Stimulated activated CD8-positive, alpha-beta memory T cell treated with anti-CD3 and anti-CD28 coated beads, Interleukin-7, amount 100 ng/mL, for 1 hour (primary cell): ENCODE measurements at places on chromosomes 1 and 21.

DNA sequence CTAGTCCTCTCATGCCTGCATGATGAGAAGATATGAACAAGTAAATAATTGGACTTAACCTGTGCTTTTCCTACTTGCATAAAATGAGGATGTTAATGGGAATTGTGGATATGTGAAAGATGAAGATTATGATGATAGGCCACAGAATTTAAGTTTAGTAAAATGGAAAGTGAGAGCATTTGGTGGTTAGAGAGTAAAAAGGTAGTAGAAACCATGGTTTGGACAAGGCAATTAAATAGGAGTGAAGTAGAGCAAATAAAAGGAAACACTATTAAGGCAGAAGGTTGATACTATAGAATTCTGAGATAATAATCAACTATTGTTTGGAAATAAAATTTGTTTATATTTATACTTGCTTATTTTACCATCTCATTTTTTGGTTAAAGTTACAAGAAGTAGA lies 1162.5 kb downstream of the MRPL39 start:
- no peak for DNase-seq

DNA sequence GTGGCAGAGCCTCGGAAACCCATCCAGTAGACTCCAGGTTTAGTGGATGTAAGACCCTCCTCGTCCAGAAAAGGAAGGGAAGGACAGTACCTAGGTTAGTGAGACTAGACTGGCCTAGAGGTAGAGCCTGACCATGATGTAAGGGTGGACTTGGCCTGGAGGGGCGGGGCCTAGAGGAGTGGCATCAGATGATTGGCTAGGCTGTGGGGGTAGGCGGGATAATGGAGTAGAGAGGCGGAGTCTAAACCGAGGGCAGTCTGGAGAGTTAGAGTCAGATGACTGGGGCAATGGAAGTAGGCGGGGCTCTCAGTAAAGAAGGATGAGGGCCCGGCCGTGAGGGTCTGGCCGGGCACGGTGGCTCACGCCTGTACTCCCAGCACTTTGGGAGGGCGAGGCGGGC lies 70.1 kb downstream of the EPHB2 start:
- DNase-seq: no peak

DNA sequence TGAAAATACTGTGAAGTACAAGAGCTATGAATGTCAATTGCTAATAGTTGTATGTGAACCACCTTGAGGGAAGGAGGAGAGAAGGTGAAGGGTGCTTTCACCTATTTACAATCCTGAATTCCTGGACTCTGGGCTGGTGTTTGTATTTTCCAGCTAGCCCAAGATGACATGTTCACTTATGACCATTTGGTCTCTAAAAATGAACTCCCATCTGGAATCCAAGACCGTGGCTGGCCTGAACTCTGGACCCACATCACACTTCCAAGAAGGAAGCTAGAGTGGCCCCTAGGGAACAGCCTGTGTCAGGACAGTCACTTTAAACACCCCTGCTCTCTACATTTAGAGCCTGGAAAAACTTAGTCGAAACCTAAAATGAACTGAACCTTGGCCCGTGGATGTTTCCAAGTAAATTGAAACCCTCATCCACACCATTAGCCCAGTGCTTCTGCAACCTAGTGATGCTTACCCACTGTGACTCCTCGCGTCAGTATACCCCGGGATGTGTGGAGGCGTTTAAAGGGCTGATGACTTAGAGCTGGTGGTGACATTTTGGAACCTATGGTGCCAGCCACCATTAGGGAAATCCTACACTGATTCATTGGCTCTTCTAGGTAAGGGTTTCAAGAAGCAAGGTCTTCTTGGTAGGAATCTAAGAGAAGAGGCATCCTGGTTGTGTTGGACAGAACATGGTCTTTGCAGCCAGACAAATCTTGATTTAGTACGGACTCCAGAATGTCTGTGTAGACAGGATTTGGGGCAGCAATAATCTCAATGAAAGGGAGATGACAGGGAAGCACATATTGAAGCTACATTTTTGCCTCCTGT lies 171.5 kb upstream of the IRF2BP2 start:
- no peak for DNase-seq

GRCh38 chr1:10045480-10046355 lies 13.0 kb downstream of the UBE4B start:
- DNase-seq: no peak

GRCh38 chr1:196115646-196116045 lies 492.6 kb downstream of the KCNT2 start:
- DNase-seq: no peak
